ENCODE measurements at places on chromosomes 4 and X.

GRCh38 chr4:78437608-78438088, 113.9 kb upstream of the ANXA3 start:
- DNase-seq, result no peak

DNA sequence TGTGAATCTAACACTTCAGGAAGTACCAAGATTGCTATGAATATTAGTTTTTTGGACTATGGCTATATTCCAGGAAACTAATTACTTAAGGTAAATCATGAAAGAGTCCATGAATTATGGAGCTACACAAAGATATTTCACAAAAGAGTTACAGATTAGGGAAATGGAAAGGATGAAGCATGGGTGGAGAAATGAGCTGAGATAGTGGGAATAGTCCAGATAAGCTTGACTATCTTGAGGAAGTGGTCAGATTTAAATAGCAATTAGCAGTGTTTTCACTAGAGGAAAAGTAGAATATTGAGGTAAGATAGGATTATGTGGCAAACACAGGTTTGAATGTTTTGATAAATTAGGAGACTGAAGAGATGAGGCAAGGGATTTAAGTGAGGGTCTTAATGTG, 42.1 kb upstream of the C1GALT1C1 start:
- DNase-seq, result no peak

GRCh38 chrX:67207912-67208311, 335.9 kb upstream of the AR start:
- no peak for DNase-seq

DNA sequence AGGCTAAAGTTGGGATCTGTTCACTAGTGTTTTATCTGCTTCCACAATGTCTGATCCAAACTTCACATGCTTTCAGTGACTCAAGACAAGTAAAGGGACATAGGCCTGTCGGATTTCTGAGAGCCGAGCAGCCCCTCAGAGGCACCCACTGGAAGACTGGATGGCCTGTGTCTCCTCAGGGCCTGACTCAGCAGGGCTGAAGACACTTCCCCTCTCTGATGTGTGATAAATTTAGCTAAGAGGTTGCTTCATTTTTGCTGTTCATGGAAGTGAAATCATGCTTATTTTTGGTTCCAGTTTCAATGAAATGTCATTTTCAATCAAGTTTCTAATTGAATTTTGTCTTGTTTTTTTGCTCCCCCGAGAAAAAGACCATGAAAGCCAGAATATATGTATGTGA, 93.7 kb downstream of the MXRA5 start:
- no peak for DNase-seq

- no peak for DNase-seq
These were observed 107.1 kb downstream of the IDS start for GRCh38 chrX:149398027-149398426.
